HCEC 1CT (cell line): ENCODE measurements at places on chromosomes 3 and 15.
A peak's percentile ranks its signal among the peaks of the same experiment; 100 is the strongest.

DNA sequence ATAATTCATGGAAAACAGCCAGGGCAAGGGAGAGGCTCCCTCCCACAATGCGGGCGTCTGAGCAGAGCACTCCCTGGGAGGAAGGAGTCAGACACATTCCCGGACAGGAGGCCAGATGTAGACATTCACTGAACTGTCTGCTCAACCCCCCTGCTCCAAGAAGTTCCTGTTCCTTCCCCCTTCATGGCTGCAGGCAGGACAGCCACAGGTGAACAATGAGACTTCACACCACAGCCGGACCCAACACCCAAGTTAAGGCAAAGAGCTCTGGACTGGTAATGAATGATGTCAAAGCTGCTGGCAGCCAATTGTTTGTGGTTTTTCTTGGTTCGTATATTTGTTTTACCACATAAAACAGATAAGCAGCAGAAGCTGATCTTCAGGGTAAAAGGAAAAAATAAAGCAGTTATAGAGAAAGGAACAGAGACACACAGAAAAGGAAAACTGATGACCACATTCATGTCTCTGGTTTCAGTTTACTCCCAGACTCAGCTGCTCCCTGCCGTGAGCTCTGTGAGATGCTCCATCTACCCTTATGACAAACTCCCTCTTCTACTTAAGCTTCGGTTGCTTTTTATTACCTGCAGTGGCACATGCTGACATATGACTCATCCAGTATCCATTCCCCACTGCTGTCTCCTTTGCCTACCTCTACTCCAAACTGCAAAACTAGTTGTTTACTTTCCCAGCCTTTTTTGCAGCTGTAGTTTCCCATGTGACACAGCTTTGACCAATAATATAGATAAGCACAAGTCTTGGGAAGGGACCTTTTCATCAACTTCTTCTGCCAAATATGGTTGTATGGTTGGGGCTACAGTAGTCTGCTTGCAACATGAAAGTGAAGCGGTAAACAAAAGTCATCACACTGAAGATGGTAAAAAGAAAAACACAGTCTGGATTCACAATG is 33.1 kb downstream of the DZIP1L start:
- peak; percentile 40 for DNase-seq

DNA sequence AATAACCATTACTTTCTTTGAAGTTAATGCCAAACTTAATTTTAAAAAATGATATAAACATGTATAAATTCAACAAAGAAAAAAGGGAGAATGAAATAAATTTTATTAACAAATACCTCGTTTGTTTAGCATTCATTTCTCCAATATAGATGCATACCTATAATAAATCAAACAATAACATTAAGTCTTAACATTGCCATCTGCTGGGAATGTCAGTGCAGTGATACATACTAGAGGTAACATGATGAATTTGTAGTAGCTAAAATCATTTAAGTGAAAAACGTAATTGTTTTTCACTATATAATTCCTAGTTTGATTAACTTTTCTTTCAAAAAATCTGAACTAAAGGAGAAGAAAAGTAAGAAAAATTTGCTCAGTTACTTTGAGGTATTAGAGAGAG is 340.2 kb upstream of the CBLB start:
- peak; percentile 49 for DNase-seq

GRCh38 chr3:129046037-129046731 is 14.4 kb upstream of the GP9 start:
- no peak for DNase-seq

DNA sequence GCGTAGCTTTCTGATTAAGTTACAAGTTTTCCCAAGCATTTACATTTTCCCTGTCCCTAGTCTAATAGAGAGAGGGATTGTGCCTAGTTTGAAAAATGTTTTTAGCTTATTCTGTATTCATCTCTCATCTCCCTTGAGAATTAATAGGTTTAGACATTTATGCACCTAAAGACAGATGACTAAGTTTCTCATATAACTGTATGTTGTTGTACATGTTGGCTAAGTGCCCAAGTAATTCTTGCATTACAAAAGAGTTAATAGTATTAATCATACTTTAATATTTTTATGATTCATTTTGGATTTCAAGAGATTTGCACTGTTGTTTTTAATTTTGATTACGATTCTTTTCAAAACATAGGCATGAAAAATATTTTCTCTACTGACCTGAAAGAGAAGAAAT is 109.0 kb upstream of the TBL1XR1 start:
- peak; percentile 38 for DNase-seq

DNA sequence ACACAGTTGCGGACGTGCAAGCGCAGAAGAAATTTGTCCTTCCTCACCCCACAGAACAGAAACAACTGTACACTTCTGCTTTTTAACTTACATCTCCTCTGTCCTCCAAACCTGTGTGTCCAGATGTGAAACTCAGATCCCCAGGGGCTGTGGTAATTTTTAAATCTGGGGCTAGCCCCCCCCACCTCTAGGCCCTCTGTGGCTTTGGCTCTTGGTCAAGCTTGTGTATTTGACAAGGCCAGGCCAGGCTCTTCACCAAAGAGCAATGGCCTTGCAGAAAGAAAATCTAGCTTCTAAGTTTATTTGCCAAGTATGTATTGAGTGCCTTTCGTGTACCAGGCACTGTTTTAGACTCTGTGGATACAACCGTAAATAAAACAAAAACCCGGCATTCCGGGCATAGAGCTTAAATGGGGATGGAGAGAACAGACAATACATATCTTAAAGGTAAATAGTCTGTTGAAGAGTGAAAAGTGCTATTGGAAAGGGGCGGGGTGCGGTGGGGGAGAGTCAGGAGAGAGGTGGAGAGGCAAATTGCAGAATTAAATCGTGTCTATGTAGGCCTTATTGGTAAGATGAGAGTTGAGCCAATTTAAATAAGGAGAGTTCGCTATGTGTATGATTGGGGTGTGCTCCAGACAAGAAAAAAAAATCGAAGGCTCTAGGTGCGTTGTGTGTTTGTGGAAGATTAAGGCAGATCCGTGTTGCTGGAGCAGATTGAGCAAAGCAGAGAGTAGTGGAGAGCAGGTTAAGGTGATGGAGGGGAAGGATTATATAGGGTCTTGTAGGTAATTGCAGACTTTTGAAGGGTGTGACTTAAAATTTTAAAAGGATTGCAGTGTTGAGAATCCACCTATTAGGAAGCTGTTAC is 781 bp upstream of the DPH6 start:
- DNase-seq: peak; percentile 5

DNA sequence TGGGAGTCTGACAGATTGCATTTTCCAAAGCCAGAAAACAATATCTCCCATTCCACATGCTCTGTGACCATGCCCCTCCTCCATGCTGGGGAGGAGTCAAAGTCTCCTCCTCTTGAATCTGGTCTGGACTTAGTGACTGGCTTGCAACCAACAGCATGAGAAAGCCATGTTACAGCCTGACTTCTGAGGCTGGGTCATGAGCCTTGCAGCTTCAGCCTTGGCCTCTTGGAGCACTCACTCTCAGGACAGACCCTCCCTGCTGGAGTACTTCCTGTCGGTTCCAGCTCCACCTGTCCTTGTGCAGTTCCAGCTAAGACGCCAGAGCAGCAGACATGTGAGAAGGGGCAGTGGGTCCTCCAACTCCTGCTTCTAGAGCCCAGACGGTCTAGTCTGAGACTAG is 49.7 kb upstream of the RBSN start:
- DNase-seq: peak; percentile 17

DNA sequence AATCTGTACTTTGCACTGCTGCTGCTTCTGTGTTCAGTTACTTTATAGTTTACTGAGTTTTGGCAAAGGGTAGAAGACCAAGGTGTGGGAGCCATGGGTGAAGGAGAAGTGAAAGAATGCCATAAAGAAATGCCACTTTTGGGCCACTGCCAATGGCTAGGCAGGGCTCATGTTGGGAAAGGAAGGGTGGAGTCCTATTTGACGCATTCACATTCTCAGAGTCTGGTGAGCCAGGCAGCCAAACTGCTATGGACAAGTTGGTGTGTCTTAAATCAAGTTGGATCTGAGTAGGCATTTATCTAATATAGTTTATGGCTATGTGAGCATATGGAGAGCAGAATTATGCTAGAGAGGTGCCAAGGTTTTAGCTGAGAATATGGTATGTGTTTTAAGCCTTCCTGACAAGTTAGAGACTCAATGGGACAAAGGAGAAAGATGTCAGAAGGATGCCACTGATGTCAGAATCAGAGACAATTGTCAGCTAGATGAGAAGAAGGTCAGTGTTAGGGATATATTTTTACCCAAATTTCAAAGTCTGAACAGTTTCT is 296.1 kb downstream of the AGBL1 start:
- no peak for DNase-seq

GRCh38 chr15:90400759-90401314 is 12.8 kb downstream of the IQGAP1 start:
- DNase-seq: peak; percentile 95

- DNase-seq: no peak
Observed at GRCh38 chr3:197564097-197564843, 8.5 kb upstream of the BDH1 start.

- no peak for DNase-seq
Observed at GRCh38 chr15:48102167-48102566, 18.6 kb upstream of the SLC24A5 start.

DNA sequence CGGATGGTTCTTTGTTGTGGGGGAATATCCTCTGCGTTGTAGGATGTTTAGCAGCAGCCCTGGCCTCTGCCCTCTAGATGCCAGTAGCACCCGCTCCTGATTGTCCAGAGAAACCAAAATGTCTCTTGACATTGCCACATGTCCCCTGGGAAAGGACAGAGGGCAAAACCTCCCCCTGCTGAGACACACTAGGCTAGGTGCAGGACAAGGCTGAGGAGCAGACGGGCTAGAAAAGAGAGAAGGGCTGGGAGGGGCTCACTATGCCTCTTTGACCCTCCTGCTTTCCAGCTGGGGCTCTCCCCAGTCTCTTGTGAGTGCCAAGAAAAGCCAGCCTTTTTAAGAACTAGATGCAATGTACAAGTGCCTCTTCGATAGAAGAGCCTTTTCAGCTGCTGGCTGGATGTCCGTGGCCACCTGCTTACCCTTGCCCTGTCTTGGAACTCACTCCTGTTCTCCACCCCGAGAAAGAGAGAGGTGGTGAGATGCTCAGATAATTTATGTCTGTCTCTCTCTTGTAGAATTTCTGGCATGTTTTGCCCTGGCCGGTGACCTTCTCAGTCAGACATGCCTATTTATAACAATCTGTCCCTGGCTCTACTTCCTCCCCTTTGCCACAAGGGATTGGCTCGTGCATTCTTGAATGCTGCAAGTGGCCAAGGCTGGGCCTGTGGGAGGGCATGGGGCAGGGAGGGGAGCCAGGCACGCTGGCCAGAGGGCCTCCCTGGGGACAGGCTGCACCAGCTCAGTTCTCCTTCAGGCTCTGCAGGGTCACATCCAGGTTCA is 142.6 kb downstream of the RPLP1 start:
- DNase-seq: no peak

DNA sequence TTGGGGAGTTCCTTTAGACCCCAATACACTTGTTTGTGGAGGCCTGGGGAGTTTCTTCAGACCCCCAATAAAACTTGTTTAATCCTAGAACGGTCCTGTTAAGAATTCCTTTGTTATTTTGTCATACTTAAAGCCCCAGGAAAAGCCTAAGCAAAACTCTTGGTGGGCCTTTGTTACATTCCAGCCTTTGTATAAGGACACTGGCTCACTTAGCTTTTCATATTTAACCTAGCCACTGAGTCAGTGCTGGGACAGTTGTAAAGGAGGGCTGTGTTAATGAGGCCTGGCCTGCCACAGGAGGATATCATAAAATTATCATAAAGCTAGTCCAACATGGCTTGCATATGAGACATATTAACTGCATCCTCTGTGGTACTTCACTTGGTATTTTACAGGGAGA is 760.1 kb downstream of the ZNF385D start:
- DNase-seq: no peak

- no peak for DNase-seq
Observed at GRCh38 chr3:13040361-13041074, 32.7 kb downstream of the IQSEC1 start.

DNA sequence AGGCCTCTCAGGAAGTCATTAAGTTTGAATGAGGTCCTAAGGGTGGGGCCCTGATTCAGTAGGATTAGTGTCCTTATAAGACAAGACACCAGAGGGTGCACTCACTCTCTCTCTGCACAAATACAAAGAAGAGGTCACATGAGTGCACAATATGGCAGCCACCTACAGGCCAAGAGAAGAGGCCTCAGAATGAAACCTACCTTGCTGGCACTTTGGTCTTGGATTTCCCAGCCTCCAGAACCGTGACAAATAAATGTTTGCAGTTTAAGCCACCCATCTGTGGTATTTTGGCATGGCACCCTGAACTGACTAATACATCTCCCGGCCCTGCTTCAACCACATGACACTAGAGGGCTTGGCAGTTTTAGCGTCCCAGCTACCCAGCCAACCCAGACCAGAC is 73.9 kb upstream of the CHRNB4 start:
- peak; percentile 2 for DNase-seq
